Stimulated activated CD8-positive, alpha-beta memory T cell treated with anti-CD3 and anti-CD28 coated beads, Interleukin-4, amount 100 ng/mL, for 24 hours (primary cell): ENCODE measurements at places on chromosomes 3 and 15.

GRCh38 chr3:58999774-59000160, 50.1 kb downstream of the CFAP20DC start:
- DNase-seq = no peak

- no peak for DNase-seq
Observed at GRCh38 chr3:56864090-56864489, 62.3 kb upstream of the ARHGEF3 start.

DNA sequence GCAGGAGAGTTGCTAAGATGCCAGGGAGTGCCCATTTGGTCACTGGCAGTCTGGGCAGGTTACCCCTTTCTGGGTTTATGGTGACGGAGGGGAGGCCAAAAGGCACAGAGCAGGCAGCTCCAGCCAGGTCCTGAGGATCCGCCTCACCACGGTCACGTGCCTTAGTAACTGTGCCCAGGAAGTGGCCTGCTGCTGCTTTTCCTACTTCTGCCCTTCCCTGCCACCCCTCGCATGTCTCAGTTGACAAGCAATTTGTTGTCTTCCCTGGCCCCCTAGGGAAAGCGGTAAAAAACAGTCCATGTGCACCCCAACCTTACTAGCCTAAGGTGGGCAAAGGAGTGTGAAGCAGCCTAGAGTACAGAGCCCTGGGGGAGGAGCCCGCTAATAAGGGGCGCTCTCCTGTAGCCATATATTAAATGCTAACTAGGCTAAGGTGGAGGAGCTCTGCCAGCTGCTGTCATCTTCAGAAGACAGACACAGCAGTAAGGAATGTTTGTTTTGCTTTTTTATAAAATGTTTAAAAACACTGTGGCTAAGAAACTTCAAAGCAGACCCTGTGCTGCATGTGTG, 9.1 kb upstream of the LIPH start:
- no peak for DNase-seq

DNA sequence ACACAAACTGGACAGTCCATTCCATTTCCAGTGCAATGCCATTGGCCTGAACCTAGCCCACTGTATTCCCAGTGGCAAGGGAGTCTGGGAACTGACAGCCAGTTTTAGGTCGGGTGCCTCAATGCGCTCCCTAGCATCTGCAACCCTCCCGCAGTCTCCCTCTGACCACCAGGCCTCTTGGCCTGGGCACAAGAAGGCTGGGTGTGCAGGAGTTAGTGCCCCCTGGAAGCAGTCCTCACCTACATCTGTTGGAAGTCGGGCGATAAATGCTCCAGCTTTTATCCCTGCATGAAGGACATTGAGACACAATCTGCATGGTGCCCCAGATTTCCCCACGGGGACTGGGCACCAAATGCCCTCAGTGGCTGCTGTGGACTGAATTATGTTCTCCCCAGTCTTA, 12.7 kb downstream of the C3orf22 start:
- no peak for DNase-seq

GRCh38 chr3:71271596-71271995, 311.9 kb downstream of the FOXP1 start:
- no peak for DNase-seq

GRCh38 chr3:120440762-120441161, 10.0 kb downstream of the FSTL1 start:
- no peak for DNase-seq

- DNase-seq = no peak
Observed at GRCh38 chr3:118477768-118478167, 556.9 kb downstream of the IGSF11 start.

DNA sequence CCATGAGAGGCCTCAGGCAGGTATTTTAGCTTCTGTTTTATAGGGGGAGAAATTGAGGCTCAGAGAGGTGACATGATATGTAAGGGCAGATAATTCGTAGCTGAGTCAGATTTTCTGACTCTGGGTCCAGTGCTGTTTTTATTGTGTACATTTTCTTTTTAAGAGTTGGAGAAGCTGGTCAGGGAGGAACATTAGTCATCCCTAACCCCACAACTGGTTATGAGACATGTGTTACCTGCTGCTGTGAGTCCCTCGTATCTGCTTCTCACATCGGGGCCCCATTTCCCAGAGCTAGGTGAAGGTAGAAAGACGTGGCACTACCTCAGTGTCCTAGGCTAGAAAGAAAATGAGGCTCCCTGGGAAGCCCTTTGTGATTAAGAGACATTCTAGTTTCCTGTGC, 28.6 kb downstream of the GALNT15 start:
- DNase-seq = no peak

DNA sequence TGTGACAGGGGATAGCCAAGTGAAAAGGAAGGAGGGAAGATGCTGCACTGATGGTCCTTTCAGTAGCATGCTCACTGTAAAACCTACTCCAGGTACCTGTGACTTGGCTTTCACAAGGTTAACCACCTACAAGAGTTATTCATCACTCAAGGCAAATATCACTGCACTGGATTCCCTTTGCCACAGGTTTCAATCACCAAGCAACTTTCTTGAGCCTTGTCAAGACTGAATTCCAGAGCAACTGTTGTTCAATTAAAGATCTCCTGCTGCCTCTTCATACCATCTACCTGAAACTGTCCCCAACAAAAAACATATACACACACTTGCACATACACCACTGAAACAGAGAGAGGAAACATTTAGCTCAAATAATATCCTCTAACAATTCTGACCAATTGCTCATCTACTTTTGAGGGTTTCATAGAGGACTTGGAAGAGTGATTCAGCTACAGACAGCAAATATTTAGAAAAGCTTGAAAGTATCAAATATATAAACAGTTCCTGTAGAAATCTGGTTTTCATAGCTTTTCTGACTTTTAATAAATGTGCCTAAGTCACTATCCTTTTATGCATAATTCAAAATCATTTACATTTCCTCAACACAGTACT, 6.5 kb downstream of the IGF2BP2 start:
- DNase-seq = no peak
